Suppressor macrophage treated with lipopolysaccharide for 1 hour (primary cell): ENCODE measurements at places on chromosomes 12 and 14.

DNA sequence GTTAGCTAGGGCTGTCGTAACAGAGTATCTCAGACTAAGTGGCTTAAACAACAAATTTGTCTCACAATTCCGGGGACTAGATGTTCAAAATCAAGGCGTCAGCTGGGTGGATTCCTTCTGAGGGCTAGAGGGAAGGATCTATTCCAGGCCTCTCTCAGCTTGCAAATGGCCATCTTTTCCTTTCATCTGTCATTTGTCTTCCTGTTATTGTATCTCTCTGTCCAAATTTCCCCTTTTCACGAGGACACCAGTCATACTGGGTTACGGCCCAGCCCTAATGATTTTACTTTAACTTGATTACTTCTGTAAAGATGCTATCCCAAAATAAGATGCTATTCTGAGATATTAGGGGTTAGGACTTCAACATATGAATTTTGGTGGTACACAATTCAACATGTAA, 119.0 kb upstream of the CPSF6 start:
- peak; percentile 32 for DNase-seq

DNA sequence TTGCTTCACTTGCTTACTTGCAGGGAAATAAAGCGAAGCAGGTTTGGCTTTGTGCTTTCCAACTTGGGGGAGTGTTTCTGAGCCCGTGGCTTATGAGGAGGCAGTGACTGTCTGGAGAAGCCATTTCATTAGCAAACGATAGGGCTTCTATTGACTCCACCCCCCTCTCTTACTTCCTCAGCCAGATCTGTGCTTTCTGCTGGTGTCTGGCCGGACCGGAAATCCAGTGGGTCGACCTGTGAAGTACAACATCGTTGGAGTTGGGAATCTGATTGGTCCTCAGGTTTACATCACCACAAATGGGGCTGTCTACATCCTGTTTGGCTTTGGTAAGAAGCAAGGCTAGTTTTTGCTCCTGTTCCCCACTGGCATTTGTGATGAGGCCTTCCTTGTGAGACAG, 22.3 kb downstream of the FAM234B start:
- no peak for DNase-seq

- no peak for DNase-seq
Observed at GRCh38 chr14:44204061-44204835, 302.8 kb downstream of the FSCB start.

DNA sequence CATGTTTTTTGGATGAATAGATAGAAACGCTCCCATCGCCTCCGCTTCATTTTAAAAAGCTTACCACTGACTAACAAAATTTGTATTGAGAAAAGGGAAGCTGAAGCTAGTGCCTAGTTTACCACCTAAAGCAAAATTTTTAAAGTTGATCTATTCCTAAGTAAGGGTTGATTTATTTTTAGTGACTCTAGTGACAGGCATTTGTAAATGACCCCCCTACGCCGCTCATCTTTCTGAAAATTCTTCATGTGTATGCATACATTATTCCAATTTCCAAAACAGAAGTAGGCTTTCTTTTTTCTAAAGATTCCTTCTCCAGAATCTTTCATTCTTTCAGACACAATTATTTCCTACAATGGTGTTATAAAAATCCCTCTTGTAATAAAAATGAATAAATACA, 5.4 kb downstream of the HMGA2 start:
- no peak for DNase-seq

DNA sequence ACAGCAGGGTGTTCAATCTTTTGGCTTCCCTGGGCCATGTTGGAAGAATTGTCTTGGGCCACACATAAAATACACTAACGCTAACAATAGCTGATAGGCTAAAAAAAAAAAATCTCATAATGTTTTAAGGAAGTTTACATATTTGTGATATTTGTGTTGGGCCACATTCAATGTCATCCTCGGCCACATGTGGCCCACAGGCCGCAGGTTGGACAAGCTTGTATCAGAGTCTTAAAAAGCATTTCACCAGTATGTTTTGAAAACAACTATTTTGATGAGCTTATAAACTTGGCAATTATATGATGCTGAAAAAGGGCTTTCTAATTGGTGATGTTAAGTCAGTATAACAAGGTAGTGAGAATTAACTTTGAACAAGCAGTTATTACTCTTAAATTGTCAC, 78.9 kb downstream of the PIK3C2G start:
- no peak for DNase-seq
